AG08395 (cell line): ENCODE measurements at places on chromosomes 12 and 14.

GRCh38 chr14:103144085-103144484 lies 20.8 kb downstream of the TNFAIP2 start:
- DNase-seq, result peak; percentile 50

DNA sequence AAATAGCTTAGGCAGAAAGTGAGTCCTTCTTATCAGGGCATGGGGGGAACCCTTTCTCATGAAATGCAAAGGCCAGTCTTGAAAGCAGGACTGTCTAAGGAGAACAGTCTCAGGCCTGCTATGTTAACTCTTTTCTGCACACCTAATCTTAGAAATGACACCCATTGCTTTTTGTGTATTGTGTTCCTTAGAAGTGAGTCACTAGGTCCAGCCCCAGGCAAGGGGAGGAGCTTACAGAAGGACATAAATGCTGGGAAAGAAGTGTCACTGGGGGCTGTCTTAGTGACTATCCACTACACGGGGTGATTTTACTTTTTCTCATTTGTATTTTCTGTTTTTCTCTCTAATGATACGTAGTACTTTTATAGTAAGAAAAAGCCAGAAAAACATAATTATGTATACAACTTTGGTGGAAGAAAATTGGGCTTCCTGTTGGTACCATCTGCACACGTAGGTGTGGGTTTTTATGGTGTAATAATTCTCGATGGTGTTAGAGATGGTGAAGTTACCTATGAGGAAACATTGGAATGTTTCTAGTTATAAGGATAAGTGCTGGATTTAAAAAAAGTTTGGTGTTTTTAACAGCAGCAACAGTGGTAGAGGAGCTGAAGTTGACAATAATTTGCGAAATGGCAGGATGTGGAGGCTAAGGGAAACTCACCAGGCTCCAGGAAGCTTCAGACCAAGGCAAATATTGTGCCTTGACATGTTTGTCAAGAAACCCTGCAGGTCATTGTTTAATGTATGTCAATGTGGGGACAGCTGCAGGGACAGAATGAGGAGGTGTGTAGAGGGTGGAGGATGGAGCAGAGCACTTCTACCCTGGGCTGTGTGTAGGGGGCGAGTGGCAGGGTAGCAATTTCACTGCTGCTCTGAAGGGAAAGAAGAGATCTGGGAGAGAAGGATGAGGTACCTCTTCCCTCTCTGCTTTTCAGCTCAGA lies 214.9 kb downstream of the KTN1 start:
- DNase-seq, result no peak

DNA sequence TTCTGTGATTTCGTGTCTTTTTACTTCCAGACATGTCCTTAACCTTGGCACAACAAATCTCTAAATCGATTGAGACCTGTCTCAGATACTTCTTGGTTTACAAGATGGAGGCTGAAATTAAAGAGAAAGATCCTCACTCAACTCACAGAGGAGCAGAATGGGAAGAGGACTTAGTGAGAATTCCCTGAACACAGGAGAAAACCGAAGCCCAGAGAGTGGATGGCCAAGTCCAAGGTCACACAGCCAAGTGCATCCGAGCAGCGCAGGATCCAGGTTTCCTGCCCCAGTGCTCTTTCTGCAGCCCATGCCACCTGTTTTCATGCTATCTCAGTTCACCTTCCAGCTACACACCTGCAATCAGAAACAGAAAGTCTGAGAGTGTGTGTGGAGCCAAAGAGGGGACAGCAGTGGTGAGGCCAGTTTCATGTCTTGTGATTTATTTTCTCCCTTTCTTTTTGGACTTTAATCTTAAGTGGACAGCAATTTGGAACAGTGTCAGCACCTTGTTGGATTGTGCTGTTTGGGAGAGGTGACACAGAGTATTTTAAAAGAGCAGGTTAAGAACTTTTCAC lies 22.9 kb upstream of the TCL1B start:
- DNase-seq, result no peak

DNA sequence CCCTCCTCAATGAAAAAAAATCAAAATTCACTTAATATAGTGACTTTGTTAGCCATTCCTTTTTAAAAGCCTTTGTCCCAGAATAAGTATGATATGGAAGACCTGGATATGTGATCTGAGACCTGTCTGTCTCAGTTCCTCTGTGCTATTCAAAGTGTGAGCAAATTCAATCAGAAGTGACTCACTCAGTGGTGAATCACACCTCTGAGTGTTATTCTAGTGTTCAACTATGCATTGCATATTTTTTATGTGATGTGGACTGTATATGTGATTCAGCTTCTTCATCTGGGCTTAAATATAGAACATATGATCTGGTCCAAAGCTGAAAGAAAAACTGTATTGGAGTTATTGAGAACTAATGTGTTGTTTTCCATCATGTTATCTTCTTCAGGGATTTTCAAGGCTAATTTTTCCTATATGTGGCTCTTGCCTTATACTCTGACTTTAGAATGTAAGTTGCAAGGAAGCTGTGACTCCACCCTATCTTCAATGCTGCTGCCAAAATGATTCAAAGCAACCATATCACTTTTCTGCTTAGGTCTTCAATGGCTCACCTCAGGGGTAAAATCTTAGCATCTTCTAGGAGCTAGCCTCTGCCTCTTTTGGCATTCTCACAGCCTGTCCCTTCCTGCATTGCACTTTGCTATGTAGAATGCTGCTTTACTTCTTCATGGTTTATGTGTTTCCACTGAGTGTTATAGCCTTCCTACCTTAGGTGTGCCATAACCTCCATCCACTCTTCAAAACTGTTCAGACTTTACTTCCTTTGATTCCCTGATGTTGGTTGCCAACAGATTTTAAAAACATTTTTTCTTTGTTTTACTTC lies 169.8 kb downstream of the OTOGL start:
- peak; percentile 65 for DNase-seq

GRCh38 chr12:835754-836518 lies 83.6 kb downstream of the WNK1 start:
- DNase-seq, result no peak

GRCh38 chr14:101124815-101125214 lies 221.3 kb upstream of the RTL1 start:
- no peak for DNase-seq

DNA sequence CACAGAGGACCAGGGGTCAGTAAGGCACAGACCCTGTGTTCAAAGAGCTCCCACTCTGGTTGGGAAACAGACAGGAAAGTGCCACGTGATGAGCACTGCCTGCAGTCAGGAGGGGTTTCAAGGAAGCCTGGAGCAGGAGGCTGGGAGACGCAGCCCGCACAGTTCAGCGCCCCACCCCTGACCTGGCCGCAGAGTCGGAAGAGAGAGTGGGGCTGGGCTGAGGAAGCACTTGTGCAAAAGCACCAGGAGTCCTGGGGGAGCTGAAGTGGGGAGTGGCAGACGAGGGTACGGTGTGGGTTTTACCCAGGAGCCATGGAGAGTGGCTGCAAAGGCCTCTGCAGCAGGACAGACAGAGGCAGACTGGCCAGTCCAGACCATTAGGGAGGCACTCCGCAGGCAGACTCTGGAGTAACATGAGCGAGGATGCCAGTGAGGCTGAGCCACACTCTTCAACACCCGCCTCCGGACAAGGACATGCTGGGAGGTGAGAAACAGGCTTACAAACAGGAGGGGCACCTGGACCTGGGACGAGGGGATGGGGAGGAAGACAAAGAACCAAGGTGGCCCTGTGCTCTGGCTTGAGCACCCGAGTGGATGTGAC lies 85.7 kb upstream of the GPR68 start:
- no peak for DNase-seq

GRCh38 chr12:18570543-18570942 lies 167.3 kb downstream of the PLCZ1 start:
- DNase-seq, result no peak

DNA sequence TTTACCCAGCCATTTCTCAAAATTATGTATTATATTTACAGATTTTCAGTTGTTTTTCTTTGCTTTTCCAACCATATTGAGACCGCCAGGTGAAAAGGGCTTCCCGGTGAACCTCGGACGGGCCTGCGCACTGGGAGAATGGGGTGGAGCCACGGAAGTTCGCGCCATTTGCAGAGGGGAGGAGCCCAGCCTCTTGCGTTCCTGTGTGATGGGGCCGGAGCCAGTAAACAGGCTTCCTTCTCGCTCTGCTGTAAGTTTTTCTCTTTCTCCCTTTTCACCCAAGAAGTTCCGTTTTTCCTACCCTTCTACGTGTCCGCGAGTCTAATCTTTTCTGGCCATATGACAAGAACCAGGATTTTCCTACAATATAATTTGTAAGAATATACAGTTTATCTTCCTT lies 1108.8 kb upstream of the SEL1L start:
- no peak for DNase-seq

DNA sequence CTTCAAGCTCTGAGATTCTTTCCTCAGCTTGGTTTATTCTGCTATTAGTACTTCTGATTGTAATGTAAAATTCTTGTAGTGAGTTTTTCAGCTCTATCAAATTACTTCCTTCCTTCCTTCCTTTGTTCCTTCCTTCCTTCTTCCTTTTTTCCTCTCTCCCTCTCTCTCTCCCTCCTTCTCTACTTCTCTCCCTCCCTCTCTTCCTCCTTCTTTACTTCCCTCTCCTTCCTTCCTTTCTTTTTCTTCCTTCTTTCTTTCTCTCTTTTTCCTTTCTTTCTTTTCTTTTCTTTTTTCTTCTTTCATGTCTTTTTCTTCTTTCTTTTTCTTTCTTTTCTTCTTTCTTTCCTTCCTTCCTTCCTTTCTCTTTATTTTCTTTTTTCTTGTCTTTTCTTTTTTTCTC lies 565.2 kb upstream of the STXBP6 start:
- DNase-seq, result no peak

GRCh38 chr12:42234970-42235369 lies 3.1 kb downstream of the YAF2 start:
- DNase-seq, result peak; percentile 14

DNA sequence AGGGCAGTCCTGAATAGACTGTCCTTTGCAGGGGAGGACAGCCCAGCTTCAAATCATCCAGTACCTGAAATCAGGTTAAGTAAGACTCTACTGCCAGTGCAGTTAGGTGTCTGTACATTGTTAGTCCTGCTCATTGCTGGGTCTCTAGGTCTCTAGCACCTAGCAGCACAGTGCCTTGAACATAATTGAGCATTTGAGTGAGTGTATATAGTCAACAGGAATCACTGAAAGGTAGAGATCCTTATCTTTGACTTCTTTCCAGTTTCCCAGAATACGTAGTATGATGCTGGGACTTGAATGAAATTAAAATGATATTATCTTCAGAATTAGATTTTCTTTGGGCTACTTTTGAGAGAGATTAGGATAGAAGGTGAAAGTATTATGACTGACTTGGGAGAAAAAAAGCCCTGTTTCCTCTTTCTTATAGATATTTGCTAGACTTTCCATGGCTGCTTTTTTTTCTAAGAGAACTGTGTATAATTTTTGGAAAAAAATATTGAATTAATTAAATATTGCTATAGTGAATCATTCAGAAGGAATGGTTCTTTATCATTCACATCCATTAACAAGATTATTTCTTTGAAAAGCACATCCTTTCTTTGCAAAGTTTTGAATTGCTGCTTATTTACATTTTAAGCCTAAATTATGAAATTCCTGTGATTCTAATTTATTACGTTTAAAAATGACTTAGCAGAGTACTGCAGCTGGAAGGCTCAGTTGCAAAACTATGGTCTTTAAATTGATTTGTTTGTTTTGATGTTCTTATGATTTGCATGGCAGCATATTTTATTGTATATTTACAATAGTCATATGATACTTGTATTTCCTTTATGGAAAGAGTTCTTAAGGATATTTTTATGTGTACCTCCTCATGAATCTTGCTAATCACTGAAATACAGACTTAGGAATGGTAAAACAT lies 51.6 kb downstream of the PPP4R4 start:
- DNase-seq, result no peak

DNA sequence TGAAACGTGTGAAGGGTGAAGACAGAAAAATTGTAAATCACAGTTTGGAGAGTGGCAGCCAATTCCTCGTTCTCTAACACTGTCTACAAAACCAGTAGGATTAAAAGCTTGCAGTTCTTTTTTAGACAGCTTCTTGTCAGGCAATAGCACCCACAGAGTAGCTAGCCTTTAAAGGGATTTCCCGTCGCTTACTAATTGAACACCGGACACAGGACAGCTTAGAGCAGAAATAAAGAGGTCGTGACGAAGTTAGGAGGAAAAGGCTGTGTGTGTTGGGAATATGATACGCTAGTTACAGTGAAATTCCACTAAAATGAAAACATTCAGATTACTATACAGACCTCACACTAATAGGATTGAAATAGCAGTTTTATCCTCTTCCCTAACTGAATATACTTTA lies 149.1 kb upstream of the FLRT2 start:
- peak; percentile 4 for DNase-seq

DNA sequence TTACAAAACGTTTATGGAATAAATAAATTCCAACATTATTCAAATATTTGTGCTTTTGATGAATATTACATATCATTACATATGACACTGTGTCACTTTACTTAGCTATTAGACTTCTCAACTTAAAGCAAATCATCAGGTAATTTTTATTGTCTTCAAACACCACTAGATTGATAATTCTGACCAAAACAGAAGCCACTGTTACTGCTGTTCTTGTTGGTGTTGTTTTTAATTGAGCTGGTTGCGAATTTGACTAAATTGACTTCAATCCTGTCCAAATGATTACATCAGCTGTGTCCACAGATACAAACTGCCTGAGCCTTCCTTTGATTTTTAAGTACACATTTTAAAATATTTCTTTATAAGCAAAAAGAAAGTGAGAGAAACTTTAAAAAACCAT lies 29.2 kb downstream of the PRKD1 start:
- no peak for DNase-seq

DNA sequence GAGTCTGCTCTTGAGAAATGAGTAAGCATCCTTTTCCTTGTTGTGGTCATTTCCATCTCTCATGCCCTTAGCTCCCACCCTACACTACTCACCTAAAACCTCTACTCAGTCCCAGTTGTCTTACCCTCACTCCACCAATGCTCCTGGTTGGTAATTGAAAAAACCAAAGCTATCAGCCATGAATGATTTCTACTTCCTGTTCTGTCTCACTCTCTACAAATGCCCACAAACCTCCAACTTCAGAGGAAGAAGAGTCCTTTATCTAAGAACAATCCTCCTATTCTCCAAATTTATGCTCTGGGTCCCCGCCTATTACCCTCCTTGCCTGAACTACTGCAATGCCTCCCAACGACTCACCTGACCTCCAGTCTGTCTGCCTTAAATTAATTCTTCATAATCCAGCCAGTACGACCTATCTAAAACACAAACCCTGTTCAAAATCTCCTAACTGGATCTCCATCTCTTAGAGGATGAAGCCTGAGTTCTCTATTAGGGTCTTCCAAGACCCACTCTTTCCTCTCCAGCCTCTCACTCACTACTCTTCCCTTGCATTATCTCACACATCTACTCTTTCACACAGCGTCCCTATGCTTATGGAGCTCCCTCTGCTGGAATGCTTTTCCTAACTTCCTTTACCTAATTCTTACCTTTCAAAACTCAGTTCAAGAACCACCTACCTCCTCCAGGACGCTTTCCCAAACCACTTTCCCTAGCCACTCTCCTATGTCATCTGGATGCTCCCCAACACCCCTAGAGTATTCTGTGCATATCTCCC lies 2.2 kb downstream of the DHRS1 start:
- DNase-seq, result no peak
